ENCODE measurements at places on chromosomes 7 and 10. TPM values are rescaled to one million over a fixed set of nuclear protein-coding genes. Genes with fewer than 3 reads are reported as not detected.

DNA sequence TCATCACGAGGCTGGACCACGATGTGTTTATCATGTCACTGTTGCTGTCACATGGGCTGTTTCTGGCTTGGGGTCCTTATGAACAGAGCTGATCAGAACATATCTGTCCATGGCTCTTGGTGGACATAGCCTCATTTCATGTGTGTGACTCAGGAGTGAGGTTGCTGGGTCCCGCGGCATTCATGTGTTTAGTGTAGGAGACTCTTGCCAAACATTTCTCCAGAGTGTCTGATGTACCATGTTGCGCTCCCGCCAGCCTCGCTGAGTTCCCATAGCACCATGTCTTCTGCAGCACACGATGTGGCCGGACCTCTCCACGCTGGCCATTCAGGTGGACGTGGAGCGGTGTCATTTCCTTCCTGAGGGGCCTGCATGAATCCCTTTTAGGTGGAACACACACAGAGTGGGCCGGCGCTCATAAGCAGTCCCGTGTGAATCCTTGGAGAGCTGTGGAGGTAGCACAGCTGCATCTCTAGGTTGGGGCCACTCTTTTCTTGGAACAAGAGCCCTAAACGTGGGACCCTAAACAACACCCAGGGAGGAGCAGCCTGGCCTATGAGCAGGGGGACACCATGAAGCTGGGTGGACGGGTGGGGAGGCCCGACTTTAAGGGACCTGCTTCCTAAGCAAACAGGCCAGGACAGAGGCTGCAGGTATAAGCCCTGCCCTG is 134.6 kb downstream of the LHPP start:
- DNase-seq = peak; percentile 37

GRCh38 chr10:123529146-123529760 is 136.9 kb upstream of the GPR26 start:
- DNase-seq = no peak

DNA sequence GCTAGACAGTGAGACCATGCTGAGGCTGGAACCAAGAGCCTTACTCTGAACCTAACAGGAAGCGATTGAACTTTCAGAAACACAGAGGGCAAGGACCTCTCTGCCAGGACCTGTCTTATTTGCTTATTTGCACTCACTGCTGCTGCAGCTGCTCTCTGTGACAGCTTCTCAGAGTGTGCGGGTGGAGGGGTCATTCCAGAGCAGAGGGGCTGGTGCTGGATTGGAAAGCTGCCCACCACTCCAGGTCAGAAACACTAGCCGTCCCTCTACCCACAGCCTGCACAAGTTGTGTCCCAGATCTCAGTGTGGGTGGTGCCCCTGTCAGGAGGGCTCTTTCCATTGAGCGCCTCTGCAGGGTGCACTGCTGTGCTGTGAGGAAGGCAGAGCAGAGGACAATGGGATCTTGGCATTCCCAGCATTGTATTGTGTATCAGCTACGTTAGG is 126.2 kb downstream of the CCNY start:
- no peak for DNase-seq

GRCh38 chr10:132548869-132549268 is 11.3 kb downstream of the INPP5A start:
- no peak for DNase-seq

DNA sequence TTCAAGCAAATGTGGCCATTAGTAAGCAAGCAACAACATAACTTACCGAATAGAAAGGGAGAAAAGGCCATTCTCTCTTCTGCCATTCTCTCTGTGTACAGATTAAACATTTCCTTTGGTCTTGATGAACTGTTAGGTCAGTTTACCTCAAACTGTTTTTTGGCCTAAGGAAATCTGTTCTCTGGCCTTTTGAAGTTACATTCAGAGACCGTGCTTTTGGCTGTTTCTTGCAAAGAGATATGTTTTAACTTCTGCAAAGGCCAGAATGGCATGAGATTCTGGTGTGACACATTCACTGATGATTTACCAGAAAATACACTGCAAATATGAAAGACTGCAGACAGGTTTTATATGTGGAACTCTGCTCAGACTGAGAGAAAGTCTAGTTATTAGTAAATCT is 22.2 kb downstream of the AHR start:
- DNase-seq = no peak

DNA sequence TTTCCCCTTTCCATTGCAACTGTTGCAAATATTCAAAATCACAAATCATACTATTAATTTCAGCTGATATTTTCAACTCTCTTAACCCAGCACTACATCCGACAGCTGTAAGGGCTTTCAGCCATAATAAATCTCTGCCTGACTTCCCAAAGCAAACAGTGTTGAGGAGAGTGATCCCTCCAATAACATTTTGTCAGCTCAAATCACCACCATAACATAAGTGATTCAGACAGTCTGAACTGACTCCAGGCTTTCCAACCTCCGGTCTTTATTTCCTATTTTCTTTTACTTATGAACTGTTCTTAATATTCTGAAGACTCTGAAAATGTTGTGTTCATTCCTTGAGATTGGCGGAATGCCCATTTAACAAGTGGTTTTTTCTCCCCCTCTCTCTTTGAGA is 1085.9 kb downstream of the GATA3 start:
- DNase-seq = no peak

GRCh38 chr10:60739558-60739957 is 38.7 kb upstream of the CDK1 start:
- no peak for DNase-seq

DNA sequence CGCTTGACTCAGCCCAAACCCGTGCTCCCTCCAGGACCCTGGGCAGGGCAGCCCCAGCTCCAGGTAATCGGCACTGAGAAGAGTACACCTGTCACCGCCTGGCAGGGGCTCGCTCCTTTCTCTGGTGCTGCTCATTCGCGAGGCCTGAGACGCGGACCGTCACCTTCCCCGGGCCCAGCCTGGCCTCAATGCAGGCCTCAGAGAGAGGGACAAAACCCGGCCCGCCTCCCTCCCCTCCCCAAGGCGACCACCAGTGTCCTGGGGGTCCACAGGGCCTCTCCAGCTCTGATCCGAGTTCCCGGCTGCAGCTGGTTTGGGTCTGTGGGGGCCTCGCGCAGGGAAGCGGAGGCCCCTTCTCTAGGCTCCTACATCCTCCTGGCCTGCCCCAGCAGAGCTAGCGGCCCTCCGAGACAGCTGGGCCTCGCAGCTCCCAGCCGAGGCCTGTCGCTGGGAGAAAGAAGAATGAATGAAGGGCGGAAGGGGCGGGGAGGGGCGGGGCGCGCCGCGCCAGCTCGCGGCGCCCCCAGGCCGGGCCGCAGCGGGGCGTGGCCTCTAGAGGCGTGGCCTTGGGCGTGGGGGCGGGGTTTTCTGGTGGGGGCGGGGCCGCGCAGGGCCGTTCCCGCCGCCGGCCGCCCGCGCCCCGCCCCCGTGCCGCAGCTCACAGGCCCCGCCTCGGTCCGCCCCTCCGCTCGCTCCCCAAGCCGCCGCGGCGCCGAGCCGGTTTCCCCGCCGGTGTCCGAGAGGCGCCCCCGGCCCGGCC is at the start of gene LIMK1:
Gene LIMK1, plus strand, starts transcription at position 688 of the 760 bp plus-strand sequence. CDS start 187 bp downstream, outside the sequence.
- DNase-seq = peak; percentile 93

DNA sequence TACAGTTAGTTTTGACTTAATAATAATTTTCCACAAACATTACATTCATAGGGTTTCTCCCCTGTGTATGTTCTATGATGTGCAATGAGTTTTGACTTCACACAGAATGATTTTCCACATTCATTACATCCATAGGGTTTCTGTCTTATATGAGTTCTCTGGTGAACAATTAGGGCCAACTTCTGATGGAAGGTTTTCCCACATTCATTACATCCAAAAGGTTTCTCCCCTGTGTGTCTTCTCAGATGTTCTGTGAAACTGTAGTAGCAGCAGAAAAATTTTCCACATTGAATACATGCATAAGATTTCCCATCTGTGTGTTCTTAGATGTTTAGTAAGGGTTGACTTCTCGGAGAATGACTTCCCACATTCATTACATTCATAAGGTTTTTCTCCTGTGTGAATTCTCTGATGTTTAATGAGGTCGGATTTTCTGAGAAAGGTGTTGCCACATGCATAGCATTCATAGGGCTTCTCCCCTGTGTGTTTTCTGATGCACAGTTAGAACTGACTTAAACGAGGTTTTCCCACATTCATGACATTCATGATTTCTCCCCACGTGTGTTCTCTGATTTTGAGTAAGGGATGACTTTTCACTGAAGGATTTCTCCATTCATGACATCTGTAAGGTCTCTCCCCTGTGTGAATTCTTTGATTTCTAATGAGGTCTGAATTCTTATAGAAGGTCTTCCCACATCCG is 118.5 kb downstream of the ZNF33B start:
- DNase-seq = no peak

DNA sequence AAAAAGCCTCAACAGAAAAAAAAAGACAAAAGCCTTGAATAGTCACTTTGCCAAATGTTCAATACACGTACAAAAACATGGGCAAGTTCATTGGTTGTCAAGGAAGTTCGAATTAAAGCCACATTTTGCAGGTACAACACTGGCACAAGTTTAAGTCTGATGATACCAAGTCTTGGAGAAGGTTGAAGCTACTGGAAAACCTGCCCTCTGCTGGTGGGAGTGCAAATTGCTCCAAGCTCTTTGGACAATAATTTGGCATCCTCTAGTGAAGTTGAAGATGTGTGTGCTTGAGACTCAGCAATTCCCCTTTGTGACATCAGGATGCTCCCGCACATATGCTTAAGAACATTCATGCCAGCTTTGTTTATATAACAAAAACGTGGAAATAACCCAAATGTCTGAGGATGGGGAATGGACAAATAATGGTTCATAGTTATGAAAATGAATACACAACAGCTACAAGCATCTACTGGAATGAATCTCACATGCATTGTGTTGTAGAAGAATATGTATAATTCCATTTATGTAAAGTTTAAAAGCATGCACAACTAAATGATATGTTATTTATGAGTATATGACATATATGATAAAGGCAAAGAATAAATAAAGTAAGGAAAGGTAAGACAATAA is 120.0 kb upstream of the PLPP4 start:
- DNase-seq = no peak

DNA sequence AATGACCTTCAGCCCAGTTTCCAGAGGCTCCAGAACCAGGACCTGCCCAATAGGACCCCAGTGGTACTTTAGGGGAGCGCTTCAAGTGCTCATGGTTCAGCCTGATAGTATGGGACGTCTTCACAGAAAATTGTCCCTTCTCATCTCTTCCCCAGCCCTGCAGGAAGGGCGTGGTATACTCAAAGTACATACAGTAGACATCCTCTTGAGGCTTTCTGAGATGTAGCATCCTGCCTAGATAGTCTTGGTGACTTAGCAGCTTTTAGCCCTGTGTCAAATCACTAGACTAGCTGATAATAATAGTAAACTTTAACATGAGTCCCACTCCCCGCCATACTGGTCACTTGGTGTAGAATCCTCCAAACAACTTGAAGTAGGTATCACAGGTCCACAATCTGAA is 193.2 kb downstream of the CYP26A1 start:
- no peak for DNase-seq

- DNase-seq = no peak
These were observed 37.0 kb upstream of the GOT1 start for GRCh38 chr10:99467236-99467999.

DNA sequence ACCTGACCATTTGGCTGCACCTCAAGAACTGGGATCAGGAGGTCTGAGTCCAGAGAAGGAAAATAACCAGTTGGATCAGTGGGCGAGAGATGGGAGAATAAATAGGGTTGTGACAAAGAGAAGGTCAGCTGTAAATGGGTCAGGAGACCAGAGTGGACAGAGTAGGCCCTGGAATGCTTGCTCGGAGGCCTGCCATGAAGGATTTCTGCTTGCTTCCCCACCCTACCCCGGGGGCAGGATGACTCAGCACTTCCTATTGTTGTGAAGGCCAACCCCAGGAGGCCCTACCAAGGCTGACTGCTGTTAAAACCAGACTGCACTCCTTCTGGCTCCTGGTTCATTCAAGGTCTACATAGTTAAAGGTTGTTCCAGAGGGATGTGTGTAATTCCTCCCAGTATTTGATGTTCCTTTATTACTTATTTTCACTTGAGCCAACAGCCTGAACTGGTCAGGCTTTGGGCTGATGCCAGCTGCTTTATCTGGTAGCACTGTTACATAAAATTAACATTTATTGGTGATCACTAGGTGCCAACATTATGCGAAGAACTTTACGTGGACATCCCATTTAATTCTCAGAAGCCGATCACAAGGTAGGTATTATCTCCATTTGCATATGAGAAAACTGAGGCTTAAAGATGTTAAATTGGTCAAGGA is 27.3 kb upstream of the IFRD1 start:
- peak; percentile 80 for DNase-seq

- DNase-seq = no peak
These were observed 154.1 kb downstream of the KIAA1217 start for GRCh38 chr10:24363070-24363469.

- peak; percentile 11 for DNase-seq
These were observed 99.1 kb downstream of the GRID1 start for GRCh38 chr10:86267286-86268195.

GRCh38 chr10:30459283-30459682 is 25.3 kb downstream of the MAP3K8 start:
- no peak for DNase-seq

DNA sequence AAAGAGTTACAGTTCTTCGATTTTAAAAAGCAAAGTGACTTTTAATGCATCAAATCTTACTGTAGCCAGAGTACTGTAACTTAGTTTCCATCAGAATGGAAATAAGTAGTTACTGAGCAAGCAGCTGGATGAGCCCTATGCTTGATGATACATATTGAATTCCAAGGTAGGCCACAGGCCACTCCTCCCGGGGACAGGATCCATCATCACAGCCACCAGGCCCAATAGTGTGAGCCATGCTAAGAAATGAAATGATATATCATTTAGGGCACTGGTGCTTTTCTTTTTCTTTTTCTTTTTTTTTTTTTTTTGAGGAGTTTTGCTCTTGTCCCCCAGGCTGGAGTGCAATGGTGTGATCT is 42.9 kb upstream of the TOMM7 start:
- no peak for DNase-seq

DNA sequence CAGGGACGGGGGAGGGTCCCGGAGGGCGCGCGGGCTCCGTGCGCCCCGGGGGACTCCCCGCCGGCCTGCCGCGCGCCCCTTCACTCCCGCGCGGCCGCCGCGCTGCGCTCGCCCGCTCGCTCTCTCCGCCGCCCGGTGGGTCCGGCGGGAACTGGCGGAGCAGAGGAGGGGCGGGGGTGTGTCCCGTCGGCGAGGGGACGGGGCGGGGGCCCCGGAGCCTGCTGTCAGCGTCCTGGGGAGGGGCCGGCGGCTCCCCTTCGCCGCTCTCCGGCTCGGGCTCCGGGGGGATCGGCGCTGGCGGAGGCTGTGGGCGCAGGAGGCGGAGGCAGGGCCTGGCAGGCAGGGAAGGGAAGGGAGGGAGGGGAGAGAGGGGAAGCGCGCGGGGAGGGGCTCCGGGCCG is at the start of gene SH3PXD2A:
Gene SH3PXD2A, minus strand, starts transcription at position 153 of the 400 bp plus-strand sequence. CDS start 310 bp downstream, outside the sequence.
- DNase-seq = peak; percentile 72

SLIT1 gene
- 0.05 TPM for total RNA-seq

PRSS37 gene
- not detected for total RNA-seq

FXYD4 gene
- not detected for total RNA-seq

SMNDC1 gene
- total RNA-seq = 19.4 TPM

IQUB gene
- total RNA-seq = 0.24 TPM

HMX2 gene
- not detected for total RNA-seq

ZNF33B gene
- total RNA-seq = 7.7 TPM

AOC1 gene
- not detected for total RNA-seq

HOXA1 gene
- 0.12 TPM for total RNA-seq

ABCF2 gene
- 39.8 TPM for total RNA-seq

SHOC2 gene
- total RNA-seq = 54.5 TPM

Data from heart left ventricle (tissue), 16 donors.